ENCODE measurements at places on chromosomes 6 and 20.

GRCh38 chr20:25508083-25508770 is 77.1 kb downstream of the NINL start:
- no peak for DNase-seq

DNA sequence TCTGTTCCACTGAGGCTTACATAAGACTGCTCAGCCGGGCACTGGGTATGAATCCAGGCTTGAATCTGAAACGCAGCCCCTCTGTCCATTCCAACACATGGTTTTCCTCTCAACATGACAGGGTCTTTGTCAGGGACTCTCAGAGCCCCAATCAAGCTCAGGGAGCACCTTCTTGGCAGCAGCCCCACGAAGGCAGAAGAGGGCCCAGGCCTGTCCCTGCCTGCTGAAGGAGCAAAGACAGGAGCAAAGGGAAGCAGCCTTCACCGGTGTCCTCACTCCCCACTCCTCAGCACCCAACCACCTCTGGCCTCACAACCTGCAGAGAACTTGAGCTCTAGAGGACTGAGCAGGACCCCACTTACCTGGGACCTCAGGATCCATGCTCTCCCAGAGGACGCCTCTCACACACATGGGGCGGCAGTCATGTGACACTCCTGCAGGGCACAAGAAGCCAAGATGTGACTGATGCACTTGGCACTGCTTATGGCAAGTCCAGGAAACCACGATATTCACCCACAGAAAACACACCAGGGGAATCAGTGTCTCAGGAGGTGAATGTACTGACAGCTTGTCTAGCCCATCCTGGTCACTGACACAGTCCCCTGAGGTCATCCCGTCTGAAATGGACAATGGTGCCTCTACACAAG is 4.3 kb downstream of the SNHG17 start:
- no peak for DNase-seq

DNA sequence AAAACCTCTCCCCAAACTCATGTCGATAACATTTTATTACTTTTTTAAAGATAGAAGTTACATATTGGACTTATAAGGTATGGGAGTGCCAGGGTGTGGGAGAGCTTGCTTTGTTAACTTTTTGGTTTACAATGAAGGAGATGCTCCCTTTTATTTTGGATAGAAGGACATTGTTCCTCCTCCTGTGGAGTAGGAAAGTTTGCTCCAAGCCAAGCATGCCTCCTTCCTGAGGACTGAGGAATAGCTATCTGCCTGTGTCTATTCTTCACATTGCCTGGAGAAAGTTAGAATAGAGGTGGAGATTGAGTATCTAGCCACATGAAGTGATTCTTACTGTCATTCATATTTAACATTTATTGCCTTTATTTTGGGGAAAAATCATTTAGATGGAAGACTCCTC is 71.9 kb downstream of the EYA4 start:
- no peak for DNase-seq

DNA sequence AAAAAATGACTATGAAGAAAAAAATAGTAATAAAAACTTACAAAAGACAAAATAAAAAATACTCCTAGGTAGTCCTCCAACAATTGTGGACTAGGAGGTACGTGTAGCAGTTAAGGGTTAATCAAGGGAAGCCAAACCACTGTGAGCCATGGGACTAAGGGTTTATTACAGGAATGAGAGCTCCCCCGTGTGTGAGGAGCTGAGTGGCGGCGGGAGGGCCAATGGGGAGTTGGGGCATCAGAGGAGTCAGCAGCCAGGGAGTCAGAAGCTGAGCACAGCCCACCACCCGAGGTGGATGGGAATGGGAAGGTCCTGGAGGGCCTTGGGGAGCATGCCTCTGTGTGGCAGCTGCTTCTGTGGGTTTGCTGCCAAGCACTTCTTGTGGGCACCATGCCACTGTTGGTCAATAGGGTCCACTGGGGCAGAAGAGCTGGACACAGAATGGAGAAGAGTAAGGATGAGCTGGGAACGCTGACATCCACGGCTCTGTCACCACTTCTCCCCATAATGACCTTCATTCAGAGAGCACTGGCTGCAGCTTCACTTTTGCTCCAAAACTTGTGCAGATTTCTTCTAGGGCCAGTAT is 373.3 kb downstream of the CDKAL1 start:
- DNase-seq, result no peak

DNA sequence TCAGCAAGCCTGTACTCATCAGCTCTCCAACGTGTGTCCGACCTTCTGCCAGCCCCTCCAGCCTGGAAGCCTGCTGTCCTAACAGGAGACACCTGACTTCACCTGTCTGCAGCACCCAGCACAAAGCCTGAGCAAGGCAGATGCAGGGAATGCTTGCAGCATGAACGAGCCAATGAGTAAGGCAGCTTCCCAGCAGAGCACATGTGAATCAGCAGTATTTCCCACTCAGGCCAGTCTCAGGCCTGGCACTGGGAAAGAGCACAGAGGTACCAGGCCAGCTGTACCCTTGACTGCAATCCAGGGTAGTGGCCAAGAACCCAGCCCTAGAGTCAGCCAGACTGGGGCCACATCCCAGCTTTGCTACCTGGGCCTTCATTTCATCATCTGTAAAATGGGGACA is 120.8 kb downstream of the MAFB start:
- DNase-seq, result no peak

DNA sequence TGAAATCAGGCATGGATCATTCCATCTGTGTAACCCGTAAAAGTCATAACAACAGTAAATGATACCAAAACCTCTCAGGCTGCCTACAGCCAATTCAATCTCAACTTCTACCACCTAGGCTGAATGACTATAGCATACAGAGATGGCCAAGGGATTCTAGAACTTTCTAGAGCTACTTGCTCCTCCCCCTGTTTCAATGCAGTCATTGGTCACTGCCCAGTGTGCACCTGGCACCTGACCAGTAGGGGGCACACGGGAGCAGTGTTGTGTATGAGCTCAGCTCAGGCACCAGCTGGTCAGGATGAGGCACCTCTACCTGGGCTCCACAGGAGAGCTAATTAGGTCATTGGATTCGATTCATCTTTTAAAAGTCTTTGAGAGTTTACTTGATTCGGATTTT is 86.2 kb downstream of the PLEKHG1 start:
- DNase-seq, result no peak

GRCh38 chr6:33693186-33694105 is 18.1 kb downstream of the UQCC2 start:
- no peak for DNase-seq

DNA sequence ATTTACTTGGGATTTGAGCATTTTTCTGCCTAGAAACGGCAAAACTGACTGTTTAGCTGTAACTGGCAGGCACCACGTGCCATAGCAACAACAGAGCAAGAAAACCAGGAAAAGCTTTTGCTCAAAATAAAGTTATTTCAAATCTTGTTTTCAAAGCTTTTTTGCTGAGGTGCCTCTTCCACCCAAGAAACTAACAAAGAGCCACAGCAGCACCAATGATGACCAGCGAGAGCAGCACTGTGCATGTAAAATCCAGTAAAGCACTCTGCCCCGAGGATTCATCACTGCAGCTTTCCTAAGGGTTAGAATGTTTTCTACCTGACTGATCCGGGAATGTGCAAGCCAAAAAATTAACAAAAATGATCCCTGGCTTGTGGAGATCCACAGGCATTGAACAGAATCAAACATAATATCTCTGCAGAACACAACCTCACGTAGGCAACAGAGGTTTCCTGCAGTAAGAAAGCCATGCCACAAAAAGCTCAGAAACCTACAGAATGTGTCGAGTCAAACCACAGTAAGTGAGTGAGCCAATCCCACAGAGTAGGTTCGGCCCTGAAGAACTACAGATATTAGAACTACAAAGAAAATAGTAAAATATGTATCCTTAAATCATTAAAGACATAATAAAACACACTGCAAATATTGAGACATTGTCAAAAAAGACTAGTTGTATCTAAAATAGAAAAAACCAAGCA is 7.4 kb upstream of the ULBP3 start:
- no peak for DNase-seq

DNA sequence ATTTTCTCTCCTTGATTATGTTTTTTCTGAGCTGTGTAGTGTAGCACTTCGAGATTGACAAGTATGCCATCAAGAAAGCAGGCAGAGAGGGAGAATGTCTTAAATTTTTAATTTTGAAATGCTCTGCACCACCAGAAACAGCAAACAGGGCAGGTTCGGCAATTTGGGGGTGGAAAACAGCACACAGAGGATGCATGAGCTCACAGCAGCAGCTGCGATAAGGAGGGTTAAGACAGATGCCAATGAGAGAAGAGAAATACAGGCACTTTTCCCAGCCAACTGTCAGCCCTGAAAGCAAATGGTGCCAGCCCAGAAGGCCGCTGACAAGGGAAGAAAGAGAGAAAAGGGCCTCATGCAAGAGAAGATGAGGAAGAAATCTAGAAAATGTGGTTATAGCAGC is 15.1 kb upstream of the SNRPB2 start:
- DNase-seq, result no peak

DNA sequence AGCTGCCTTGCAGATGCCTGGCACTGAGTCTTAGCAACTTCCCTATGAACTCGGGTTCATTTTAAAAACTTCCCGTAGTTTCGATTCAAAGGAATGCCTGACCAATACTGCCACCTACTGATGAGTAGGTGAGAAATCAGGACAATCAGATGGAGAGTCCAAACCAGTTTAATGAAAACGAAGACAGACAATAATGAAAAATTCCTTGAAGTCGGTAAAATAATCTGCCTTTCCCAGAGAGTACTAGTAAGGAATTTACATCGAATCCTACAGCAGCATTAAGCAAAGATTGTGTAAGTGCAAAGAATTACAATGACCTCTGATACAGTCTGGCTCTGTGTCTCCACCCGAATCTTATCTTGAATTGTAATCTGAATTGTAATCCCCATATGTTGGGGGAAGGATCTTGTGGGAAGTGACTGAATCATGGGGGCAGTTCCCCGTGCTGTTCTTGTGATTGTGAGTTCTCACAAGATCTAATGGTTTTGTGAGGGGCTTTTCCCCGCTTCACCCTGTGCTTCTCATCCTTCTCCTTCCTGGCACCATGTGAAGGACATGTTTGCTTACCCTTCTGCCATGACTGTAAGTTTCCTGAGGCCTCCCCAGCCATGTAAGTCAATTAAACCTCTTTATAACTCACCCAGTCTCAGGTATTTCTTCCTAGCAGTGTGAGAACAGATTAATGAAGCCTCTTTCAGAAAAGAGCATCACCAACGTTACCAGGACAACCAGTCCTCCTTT is 134.4 kb downstream of the ARHGAP18 start:
- DNase-seq, result no peak

DNA sequence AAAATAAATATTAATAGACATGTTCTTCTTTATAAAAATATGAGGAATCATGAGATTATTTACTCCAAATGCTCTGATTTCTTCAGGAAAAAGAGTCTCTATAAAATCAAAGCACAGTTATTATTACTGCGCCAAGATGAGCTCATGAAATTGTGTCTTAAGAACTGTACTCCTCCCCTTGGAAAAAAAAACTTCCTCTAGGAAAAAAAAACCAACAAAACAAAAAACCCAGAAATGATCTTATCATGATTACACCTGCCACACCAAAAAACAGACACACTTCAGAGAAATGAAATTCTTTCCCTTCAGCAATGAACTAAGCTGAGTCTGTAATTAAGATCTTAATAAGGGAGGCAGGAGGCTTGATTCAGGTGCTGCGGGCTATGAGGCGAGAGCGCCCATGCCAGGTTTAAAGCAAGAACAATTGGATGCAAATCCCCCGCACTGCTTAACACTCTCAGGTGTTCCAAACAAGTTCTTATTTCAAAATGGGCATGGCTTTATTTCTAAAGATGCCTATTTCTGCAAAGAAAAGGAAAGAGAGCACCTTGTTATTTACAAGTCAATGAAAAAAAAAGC is 9.1 kb downstream of the NEDD9 start:
- no peak for DNase-seq

DNA sequence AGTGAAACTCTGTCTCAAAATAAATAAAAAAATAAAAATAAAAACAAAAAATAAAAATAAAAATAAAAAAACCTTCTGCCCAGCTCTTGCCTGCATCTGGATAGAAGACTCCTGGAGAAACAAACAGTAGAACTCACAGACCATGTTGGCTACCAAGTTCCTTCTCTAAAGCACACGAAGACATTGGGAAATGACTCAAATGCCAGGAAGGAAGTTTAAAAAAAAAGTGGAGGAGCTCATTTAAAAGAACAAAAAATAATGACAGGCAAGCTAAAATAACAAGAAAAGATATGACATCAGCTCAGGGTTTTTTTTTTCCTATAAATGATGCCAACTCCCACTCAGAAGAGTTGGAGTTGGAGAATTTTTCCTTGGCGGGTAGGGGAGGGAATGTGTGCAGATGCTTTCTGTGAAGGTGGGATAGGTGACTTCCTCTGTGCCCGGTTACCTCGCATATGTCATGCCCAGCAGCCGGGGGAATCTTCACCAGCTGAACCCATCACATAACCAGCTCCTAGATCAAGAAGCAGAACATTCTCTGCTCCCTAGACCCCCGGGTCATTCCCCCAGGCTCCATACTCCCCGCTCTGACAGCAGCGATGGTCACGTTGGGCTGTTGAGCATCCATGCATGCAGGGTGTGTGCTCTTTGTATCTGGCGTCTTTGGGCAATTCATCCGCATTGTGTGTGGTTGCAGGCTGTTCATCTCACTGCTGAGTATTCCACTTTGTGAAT is 17.3 kb upstream of the CD93 start:
- no peak for DNase-seq

- no peak for DNase-seq
These were observed 129.8 kb upstream of the TIAM2 start for GRCh38 chr6:154865291-154865690.

DNA sequence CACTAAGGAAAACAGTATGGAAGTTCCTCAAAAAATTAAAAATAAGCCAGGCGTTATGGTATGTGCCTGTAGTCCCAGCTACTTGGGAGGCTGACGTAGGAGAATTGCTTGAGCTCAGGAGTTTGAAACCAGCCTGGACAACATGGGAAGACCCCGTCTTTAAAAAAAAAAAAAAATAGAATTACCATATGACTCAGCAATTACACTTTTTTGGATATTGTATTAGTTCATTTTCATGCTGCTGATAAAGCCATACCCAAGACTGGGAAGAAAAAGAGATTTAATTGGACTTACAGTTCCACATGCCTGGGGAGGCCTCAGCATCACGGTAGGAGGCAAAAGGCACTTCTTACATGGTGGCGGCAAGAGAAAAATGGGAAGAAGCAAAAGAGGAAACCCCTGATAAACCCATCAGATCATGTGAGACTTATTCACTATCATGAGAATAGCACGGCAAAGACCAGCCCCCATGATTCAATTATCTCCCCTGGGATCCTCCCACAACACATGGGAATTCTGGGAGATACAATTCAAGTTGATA is 10.8 kb upstream of the SMIM29 start:
- no peak for DNase-seq

DNA sequence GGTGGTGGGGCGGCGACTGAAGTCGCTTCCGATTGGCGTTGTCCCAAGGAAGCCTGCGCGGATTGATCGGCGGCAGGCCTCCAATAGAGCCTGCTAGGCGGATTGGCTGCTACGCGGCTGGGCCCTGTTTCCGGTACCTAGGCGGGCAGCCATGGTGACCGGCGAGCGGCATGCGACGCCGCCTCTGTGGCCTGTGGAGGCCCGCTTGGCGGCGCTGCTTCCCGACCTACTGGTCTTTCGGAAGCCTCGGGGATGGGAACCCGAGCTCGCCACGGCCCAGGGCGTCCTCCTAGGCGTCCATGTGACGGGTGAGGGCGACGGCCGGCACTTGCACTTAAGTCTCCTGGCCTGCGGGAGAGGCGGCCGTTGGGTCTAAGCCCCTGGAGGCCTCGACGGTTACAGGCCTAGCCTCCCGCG is 28.1 kb downstream of the NFYA start:
- DNase-seq, result no peak

GRCh38 chr6:21501021-21501354 is 92.6 kb upstream of the SOX4 start:
- DNase-seq, result no peak

GRCh38 chr6:40353197-40353966 is 233.8 kb downstream of the LRFN2 start:
- DNase-seq, result no peak
